ENCODE measurements at places on chromosomes 5 and 9.

- no peak for DNase-seq
Measured at GRCh38 chr9:91711755-91712601, 238.1 kb downstream of the ROR2 start.

DNA sequence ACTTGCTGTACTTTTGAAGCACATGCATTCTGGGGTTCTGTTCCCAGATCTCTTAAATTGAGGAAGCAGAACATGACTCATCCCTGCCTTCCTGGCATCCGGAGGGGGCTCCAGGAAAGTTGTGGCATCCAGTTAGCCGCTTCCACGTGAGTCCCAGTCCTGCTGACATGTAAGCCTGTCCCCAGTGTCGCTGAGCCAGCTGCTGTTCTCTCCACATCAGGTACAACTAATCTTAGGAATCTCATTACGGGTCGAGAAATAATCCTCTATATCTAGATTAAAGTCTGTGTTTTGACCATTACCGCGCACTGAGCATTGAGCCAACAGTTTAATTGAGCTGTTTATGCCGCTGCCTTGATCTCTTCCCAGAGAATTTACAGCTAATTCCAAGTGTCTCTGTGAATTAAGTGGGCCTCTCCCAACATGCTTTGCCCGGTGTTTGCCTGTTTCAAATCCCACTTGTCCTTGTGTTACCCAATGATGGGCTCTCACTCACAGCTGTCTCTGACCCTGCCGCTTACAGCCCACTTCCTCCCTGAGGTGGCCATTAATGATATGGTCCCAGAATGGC is 10.5 kb upstream of the SHB start:
- DNase-seq = no peak

GRCh38 chr9:99606957-99607356 is 214.7 kb upstream of the NR4A3 start:
- DNase-seq = no peak

DNA sequence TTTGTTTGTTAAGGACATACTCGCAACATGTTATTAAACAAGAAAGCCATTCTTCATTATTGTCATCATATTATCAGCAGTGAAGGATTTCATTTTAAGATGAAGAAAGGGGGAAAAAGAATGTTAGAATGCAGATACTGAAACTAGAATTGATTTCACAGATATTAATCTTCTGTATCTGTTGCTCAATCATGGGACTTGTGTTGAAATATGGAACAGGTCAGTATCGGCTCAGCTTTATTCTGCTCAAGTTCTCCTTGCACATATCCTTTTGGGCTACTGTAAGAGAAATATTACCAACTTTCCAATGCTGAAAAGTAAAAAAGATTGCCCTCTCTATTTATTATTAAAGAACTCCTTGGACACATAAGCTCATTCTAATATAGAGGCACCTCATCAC is 13.8 kb upstream of the ANXA1 start:
- DNase-seq = no peak

DNA sequence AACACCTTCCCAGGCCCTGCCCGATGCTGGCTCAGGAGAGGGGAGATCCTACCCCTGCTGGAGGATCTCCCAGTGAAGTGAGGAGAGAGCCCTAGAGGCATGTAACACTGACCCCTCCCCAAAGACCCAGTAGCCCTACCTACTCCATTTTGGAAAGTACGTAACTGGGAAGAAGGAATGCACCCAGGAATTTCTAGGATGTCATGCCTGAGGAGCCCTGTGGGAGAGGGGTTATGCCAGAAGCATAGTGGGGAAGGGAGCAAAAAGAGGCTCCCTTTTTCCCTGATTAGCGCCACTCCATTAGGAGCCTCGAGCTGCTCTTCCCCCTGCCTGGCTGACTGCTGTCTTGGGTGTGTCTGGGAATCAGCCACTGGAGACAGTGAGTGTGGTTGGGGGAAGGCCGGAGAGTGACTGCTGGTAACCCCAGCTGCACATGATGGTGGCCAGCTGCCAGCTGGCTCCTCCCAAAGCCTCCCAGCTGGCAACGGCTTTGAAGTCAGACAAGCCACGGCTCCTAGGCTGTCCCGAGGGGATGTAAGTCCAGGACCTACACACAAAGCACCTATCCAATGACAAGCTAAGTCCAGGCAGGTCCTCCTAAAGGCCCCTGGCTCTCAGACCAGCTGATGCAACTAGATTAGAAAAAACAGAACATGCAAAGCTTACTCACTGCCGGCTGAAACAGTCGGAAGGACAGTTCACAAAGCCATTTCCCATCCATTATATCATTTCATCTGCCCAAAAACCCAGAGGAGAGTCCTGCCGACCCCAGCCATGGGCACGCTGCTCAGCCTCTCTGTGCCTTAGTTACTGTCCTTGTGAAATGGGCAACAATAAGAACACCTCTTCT is 136.5 kb upstream of the ABCA1 start:
- peak; percentile 88 for DNase-seq

- no peak for DNase-seq
Measured at GRCh38 chr5:93096561-93096960, 484.5 kb downstream of the NR2F1-AS1 start.
